ENCODE measurements at places on chromosomes 2 and 18.

- DNase-seq = peak; percentile 23
Observed at GRCh38 chr2:46010925-46011490, 286.2 kb upstream of the EPAS1 start.

DNA sequence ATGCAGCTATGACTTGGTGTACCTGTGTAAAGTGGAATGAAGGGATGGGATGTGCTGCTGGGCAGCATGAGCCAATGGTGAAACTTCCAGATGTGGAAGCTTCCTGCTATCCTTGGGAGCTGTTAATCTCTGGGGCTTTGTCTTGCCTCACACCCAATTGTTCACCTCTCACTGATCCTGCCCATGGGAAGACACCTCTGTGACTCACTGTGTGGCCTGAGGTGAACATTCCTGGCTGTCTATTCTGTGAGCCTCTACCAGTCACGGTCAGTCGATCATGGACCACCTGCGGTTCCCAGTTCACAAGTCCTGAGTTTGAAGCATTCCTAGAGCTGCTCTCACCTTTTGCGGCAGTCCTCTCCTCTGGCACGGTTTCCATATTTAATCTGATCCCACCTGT, 12.1 kb downstream of the NEURL3 start:
- no peak for DNase-seq

DNA sequence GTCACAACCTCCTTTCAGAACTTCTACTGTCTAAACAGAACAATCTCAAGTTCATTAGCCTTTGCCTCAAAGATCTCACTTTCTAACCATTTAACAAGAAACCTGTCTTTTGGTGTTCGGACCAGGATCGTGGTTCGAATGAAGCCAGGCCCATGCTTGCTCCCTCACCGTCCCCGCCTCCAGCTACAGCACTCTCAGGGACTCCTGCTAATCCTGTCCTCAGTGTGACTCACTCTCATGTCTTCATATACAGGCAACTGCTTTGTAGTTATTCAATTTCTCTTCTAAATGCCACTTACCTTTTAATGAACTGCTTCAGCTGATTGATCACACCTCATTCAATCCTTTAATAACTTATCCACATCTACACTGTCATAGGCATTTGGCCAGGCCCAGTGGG, 15.8 kb downstream of the SERTAD2 start:
- DNase-seq = no peak

DNA sequence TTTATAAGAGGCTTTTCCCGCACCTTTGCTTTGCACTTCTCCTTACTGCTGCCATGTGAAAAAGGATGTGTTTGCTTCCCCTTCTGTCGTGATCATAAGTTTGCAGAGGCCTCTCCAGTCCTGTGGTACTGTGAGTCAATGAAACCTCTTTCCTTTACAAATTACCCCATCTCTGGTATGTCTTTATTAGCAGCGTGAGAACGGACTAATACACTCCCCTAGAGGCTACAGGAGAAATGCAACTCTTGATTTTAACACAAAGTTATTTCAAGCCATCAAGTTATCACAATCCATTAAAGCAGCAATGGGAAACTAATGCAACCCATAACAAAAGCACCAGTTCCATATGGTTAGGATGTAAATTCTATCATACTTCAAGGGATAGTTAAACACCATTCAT, 1378.8 kb upstream of the DDX18 start:
- DNase-seq = no peak

DNA sequence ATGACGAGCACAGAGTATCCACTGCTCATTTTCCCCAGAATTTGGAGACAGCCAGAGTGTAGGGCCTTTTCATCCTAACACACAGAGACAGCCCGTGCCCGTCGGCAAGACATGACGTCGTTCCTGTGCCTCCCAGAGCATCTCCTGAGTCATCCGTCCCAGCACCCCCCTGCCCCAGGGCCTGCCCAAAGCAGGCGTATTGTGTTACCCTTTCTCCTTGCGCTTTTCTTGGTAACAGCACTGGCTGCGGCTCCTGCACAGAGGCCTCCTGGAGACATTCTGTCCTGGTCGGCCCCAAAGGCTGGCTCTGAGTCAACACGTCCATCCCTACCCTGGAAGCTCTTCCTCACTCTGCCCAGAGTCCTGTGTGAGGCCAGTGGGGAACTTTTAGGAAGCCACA, 217.1 kb downstream of the KLHL29 start:
- no peak for DNase-seq

- DNase-seq = no peak
Observed at GRCh38 chr2:235709969-235710879, 216.4 kb downstream of the AGAP1 start.

GRCh38 chr2:233928594-233929351, 11.6 kb downstream of the TRPM8 start:
- peak; percentile 21 for DNase-seq

DNA sequence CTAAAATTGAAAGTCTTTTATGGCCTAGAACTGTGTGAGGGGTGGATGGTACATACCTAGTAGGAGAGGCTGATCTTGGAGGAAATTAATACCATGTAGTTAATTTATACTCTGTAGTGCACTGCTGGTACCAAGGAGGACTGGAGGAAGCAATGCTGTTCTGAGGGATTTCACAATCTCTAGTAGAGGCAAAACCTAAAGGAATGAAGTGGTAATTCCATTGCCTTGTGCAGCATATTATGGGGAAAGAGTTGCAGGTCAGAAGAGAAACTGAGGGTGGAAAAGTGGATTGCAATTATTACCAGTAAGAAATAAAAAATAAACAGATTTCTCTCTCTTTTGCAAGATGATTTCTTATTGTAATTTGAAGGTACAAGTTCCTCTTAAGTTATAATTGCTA, 2.2 kb downstream of the ABI2 start:
- no peak for DNase-seq

DNA sequence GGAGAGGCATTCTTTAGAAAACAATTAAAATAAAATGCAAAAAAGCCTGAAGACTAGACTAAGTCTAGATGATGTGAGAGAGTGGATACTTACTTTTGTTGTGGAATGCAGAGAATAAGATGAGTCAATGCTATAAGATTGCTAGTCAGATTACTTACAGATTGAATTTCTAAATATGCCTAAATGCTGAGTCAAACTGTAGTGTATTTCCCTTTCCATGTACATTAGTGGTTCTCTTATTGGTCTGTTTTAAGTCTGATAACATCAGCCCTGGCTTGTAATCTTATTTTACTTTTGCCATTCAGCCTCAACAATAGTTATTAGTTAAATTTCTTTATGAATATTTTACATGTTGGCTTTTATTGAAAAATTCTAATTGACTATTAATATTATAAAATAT, 702.7 kb downstream of the SOCS6 start:
- no peak for DNase-seq

DNA sequence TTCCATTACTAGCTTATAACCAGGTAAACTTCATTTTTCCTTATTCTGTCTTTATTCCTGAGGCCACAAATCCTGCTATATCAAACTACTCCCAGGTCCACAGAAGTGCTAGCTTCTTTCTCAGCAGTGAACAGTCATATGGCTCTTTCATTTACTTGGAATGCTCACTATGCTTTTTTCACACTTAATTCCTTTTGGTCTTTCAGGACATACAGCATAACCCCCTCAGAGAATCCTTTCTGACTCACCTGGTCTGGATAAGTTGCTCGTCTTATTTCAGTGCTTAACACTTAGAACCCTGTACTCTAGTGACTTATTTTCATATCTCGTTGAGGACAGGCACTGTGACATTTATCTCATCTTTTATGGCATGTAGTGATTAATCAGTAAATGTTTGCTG, 325.0 kb upstream of the UBE2E3 start:
- DNase-seq = no peak

- peak; percentile 21 for DNase-seq
Observed at GRCh38 chr2:219851169-219851568, 223.7 kb downstream of the SLC4A3 start.

- no peak for DNase-seq
Observed at GRCh38 chr2:176793792-176794191, 418.8 kb upstream of the HNRNPA3 start.

- DNase-seq = no peak
Observed at GRCh38 chr18:7635948-7636347, 68.8 kb downstream of the PTPRM start.

GRCh38 chr2:221649051-221649775, 77.1 kb upstream of the EPHA4 start:
- DNase-seq = no peak

GRCh38 chr2:69143748-69144360, 130.9 kb downstream of the ANTXR1 start:
- DNase-seq = no peak

DNA sequence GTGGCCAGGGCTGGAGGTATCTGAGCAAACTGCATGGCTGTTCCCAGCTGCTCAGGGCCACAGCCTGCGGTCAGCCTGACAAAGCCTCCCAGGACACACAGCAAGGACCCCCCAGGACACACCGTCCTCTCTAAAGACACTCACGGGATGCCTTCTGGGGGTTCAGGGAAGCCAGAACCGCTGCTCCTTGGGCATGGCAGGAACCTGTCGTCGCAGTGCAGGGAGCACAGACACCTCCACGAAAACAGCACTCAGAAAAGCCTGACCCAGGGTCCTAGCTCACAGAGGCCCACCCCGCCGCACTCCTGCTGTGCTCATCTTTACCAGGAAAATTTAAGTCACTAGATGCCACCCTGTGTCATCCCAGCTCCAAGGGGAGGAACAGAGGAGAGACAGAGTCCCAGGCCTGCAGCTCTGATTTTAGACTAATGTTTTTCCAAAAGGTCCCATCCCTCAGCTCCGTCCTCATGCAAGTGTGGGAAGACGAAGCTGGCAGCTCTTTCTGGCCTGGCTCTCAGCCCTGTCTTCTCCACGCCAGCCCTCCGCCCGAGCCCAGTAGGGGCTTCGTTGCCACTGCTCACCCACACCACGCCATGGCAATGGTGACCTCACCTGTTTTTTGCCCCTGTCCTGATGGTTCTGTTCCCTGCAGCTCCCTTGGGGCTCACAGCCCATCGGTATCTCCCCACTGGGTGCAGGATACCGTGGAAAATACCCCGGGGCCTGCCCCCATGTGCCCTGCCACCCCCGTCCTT, 23.9 kb upstream of the SLC66A3 start:
- no peak for DNase-seq

DNA sequence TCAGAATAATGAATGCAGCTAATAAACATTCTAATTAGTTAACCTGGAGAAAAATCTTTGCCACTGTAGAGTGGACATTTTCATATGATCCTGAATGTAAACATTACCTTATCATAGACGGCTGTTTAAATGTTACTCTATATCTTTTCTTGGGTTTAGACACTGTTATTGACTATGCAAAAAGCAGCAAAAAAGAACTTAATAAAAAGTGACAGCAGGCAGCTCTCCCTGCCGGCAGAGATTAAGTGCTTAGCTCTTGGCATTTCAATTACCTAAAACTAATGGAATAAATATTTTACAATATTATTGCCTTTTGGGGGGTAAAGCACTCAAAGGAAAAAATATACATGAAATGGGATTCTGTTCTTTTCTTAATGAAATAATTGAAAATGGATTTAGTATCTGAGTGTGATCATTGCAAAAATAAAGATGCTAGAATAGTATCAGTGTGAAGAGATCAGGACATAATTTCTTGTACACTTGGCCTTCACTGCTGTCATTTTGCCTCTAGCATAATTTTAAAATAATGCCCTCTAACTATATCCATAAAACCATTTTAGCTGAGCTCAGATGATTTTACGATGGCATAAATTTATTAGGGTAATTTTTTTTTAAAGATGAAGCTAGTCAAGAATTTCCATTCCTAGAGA, 203.4 kb upstream of the DPP10 start:
- DNase-seq = no peak

DNA sequence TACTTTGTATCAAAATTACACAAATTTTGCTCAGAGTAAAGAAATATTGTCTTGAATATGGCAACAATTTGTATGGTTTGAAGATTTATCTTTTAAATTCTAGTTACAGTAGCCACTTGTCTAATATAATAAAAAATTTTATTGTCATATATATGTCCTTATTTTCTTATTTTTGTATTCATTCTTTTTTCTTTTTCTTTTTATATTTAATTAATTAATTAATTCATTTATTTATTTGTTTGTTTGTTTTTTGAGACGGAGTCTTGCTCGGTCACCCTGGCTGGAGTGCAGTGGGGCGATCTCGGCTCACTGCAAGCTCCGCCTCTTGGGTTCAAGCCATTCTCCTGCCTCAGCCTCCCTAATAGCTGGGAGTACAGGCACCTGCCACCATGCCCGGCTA, 3.7 kb upstream of the CDH19 start:
- no peak for DNase-seq

DNA sequence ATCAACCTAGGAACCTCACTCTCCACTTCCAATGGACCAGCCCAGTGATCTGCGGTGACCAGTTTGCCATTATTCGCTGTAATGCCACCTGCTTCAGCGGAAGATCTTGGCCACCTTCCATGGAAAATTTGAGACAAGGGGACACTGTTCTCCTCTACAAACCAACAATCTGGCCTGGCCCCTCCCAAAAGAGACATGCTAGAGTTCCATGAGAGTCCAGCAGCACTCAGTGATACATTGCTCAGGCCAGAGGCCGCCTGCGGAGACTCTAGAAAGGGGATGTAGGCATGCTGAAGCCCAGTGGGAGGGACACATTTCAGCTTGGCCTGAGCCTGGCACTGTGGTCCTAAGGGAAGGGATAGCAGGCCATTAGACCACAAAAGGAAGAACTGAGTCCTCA, 58.3 kb downstream of the COL6A3 start:
- DNase-seq = no peak

DNA sequence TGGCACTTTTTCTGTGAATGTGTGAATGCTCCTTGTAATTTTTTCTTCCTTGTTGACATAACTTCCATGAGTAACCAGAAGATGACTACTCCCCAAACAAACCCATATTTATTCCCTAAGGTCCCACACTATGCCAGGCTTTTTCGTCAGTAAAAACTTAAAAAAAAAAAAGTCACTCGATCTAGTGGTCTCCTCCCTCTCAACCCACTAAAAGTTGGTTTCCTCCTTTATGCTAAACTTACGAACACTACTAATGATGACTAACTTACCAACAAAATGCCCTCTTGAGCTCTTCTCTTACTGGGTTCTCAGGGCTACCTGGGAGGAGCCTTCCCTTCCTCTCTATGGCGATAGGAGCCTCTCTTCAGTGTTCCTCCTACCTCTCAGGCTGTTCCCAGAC, 18.2 kb downstream of the ACVR1 start:
- no peak for DNase-seq

DNA sequence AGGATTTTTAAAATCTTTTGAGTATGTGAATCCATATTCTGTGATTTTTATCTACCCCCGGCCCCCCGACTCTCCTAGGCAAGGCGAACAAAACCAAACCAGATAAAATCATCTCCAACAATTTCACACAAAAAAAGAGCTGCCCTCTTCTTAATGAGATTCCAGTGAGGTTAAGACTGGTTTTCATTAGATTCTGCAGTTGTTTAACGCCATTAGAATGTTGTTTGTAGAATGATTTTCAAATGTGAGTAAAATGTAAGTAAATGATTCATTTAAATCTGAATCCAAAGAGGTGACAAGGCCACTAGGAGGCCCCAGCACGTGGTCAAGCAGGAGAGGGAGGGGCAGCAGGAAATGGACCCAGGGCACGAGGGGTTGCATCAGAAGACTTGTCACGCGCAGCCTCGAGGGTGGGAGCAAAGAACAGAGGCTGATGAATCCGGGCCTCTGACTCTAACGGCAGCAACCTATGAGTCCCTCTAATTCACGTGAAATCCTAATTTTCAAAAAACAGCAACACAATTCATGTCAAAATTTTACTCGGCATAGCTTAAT, 24.3 kb upstream of the KLHL29 start:
- no peak for DNase-seq

- DNase-seq = peak; percentile 68
Observed at GRCh38 chr2:58762176-58762781, 521.2 kb upstream of the FANCL start.

- no peak for DNase-seq
Observed at GRCh38 chr2:123777116-123777515, 248.0 kb upstream of the CNTNAP5 start.

GRCh38 chr2:39059366-39059952, 61.4 kb downstream of the SOS1 start:
- DNase-seq = peak; percentile 9
